ENCODE measurements at places on chromosomes 7 and 10.

DNA sequence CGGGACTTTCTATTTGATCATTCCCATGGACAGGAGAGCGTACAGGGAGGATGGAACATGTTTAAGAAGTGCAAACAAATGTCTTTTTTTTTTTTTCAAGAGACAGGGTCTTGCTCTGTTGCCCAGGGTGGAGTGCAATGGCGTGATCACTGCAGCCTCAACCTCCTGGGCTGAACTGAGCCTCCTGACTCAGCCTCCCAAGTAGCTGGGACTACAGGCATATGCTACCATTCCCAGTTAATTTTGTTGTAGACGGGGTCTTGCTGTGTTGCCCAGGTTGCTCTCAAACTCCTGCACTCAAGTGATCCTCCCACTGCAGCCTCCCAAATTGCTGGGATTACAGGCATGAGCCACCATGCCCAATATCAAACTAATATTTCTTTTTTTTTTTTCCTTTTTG, 40.5 kb downstream of the SPDYE5 start:
- no peak for DNase-seq

DNA sequence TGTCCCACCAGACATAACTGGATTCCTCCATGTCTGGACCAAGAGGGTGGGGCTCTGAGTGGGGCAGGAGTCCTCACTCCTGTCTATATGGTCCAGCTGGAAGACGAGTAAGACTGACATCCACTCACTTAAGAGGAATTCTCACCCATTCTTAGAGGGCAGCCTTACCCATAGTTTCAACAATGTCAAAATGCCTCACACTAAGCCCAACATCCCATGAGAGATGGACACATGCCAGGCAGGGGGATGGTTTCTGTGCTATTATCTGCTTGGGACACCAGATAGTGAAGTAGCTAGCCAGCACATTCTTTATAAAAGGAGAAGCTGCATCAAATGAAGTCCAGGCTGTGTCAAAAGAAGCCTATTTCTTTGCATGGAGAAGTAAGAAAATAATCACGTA, 4.7 kb upstream of the LANCL2 start:
- no peak for DNase-seq

DNA sequence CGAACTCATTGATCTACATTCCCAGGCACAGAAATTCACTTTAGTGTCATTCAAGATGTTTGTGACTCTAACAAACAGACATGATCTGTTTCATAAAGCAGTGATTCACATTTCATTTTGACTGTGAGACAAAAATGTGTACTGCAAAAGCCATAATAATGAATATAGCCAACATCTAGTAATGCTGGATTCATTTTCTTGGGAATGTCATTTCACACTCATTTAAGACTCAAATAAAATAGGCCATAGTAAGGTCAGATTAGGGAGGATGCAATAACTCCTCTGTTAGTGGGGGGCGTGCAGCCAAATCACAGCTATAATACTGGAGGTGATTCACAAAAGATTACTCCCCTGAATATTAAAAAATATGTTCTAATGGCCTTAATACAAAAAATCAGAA, 566.6 kb upstream of the ZWINT start:
- no peak for DNase-seq

- no peak for DNase-seq
Observed at GRCh38 chr7:89680161-89680560, 474.1 kb upstream of the STEAP1 start.

- no peak for DNase-seq
Observed at GRCh38 chr10:77410523-77410922, 227.1 kb downstream of the KCNMA1 start.

- DNase-seq = no peak
Observed at GRCh38 chr7:26897928-26898327, 33.5 kb upstream of the SKAP2 start.

- DNase-seq = peak; percentile 54
Observed at GRCh38 chr7:39624442-39624807, 1.1 kb downstream of the RALA start.

DNA sequence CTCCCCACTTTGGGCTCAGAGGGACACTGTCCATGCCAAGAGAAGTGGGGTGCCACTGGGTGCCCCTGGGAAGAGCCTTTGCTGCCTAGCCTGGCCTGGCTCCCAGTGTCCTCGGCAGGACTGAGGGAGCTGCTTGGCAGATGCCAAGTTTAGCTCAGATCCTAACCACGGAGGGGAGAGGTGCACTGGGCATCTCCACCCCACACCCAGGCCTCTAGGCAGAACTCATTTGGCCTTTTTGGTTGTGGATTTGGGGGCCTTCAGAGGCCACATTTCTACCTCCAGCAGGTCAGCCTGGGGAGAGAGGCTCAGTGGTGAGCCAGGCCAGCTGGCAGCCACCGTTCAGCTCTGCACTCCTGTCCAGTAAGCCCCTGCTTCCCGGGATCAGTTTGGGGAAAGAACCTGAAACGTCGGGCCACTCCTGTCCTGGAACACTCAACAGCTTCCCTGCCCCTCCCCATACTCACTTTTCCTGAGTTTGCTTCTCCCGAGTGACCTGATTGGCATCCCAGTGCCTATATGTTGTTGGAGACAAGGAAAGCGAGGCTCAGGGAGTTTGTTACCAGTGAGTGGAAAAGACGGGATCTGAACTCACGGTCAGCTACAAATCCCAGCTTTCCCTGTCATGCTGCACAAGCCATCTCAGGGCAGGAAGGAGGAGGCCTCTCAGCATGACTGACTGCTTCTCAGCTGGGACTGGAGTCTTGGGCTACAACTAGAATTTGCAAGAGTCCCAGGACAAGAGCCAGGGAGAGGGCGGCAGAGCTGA, 11.2 kb upstream of the CXCL12 start:
- no peak for DNase-seq

GRCh38 chr10:131842351-131843088, 58.3 kb upstream of the PPP2R2D start:
- no peak for DNase-seq

- no peak for DNase-seq
Observed at GRCh38 chr10:15451137-15452094, 80.3 kb upstream of the FAM171A1 start.

- DNase-seq = no peak
Observed at GRCh38 chr10:1567742-1568495, 169.4 kb downstream of the ADARB2 start.

DNA sequence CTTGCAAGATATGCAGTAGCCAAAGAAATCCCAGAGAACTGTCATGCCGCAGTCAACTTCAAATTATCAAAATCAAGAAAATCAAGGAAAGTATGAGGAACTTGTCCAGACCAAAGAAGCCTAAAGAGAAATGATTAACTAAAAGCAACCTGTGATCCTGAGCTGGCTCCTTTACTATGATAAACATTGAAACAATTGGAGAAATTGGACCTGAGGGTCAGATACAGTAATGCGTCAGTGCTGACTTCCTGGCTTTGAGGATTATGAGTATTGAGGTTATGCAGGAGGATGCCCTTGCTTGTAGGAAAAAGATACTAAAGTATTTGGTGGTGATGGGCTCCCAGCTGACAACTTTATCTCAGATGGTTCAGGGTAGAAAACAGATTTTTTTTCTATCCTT, 324.7 kb upstream of the AKR1E2 start:
- DNase-seq = no peak

DNA sequence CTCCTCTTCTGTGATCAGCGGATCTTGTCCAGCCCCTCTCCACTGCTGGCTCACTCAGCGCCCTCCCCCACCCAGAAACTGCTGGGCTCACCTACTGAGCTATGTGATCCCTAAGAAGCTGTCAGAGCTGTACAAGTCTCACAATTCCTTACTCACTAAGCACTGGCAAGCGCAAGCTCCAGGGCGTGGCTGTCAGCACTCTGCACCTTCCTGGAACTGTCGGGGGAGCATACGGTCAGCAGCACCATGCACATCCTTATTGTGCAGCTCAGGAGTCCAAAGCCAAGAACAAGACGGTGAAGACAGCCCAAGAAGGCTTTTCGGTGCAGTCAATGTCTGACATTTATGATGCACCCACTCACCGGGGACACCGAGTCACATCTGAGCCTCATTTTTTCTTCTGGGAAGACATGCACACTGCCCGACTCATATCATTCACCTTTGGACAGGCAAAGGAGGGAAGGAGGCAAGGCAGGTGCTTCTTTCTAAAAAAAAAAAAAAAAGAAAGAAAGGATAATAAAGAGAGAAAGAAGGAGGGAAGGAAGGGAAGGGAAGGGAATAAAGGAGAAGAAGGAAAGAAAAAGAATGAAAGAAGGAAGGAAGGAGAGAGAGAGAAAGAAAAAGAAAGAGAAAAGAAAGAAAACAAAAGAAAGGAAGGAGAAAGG, 56.3 kb downstream of the ASB13 start:
- no peak for DNase-seq

DNA sequence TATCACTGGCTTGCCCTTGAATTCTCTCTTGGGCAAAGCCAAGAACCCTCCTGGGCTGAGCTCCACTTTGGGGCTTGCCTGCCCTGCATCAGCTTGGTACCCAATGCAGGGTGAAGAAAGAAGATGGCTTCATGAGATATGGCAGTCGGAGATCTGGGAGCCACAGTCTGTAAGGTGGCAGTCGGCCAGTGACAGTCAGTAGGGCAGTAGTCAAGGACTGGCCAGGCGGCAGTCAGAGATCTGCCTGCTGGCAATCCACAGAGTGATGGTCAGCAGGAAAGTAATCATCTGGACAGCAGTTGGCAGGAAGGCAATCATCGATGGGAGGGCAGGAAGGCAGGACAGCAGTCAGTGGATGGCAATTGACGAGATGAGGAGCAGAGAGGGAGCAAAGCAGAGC, 32.6 kb upstream of the CNNM1 start:
- no peak for DNase-seq

- DNase-seq = no peak
Observed at GRCh38 chr10:93181271-93182048, 107.8 kb downstream of the CYP26A1 start.

- no peak for DNase-seq
Observed at GRCh38 chr7:108810756-108811385, 241.2 kb downstream of the DNAJB9 start.

GRCh38 chr7:67847092-67847787, 850.6 kb downstream of the TYW1 start:
- no peak for DNase-seq

GRCh38 chr10:53537508-53537907, 764.9 kb upstream of the MBL2 start:
- DNase-seq = no peak

All from AG10803 (cell line).